ENCODE measurements at places on chromosomes 2 and 18.

DNA sequence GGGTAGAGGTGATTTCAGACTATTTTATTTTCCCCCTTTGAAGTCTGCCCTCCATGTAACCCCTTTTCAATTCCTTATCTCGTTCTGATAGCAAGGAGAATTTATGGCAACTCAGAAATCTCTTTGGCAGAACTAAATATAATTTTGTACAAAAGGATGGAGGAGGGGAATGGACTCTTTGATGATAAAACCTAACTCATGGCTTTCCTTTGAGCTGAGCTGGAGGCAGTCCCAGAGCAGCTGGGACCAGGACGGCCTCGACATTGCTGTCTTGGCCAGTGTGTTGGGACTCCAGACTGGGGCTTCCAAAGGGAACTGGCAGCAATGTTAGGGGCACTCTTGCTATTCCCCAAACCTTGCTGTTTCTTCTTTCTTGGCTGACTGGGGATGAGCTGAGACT, 47.7 kb downstream of the PAX8 start:
- no peak for DNase-seq

GRCh38 chr2:25411281-25411680, 69.6 kb upstream of the DNMT3A start:
- no peak for DNase-seq

GRCh38 chr18:68992719-68993482, 195.0 kb downstream of the CCDC102B start:
- no peak for DNase-seq

- no peak for DNase-seq
Observed at GRCh38 chr2:105309147-105309545, 20.4 kb downstream of the TGFBRAP1 start.

- DNase-seq = peak; percentile 40
Observed at GRCh38 chr18:46343931-46344372, 239.8 kb downstream of the HAUS1 start.

DNA sequence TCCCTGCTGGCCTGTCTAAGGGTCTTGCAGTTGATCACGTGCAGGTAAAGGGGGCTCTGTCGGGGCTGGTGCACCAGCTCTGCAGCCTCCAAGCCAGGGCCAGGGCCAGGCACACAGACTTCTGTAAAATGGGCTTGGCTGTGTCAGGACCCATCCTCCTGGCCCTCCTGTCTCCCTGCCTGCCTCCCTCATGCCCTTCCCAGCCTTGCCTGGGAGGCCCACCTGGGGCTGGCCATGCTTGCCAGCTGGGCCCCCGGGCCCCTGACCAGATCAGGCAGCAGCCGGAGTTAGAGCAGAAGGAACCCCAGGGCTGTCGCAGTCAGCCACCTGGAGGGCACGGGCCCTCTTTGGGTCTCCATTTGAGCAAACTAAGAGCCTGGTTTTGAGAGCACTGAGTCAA, 2.0 kb downstream of the SLC66A3 start:
- no peak for DNase-seq

DNA sequence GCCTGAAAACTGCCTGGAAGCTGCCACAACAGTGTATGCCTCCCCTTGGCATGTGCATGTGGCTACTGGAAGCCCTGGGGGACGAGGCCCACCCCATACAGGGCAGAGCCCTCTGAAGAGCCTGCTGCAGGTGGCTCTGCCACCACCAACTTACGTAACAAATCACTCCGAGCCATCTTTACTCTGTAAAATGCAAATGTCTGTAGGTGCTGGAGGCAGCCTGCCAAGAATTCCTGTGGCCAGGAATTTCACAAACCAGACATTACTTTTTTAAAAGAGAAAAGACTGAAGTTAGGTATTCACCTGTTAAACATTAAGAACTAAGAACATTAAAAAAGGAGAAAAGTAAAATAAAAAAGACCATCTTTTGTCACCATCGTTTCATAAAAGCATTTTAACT, 106.3 kb downstream of the GPR39 start:
- DNase-seq = no peak

GRCh38 chr2:238097988-238098871, 1.9 kb upstream of the ESPNL start:
- no peak for DNase-seq

- DNase-seq = no peak
Observed at GRCh38 chr18:29465526-29465925, 1288.6 kb upstream of the CDH2 start.

GRCh38 chr2:172813314-172813888, 77.8 kb downstream of the RAPGEF4 start:
- no peak for DNase-seq

- DNase-seq = no peak
Observed at GRCh38 chr2:195686564-195686963, 29.5 kb downstream of the SLC39A10 start.

GRCh38 chr2:176490061-176490861, 221.0 kb downstream of the MTX2 start:
- DNase-seq = no peak

DNA sequence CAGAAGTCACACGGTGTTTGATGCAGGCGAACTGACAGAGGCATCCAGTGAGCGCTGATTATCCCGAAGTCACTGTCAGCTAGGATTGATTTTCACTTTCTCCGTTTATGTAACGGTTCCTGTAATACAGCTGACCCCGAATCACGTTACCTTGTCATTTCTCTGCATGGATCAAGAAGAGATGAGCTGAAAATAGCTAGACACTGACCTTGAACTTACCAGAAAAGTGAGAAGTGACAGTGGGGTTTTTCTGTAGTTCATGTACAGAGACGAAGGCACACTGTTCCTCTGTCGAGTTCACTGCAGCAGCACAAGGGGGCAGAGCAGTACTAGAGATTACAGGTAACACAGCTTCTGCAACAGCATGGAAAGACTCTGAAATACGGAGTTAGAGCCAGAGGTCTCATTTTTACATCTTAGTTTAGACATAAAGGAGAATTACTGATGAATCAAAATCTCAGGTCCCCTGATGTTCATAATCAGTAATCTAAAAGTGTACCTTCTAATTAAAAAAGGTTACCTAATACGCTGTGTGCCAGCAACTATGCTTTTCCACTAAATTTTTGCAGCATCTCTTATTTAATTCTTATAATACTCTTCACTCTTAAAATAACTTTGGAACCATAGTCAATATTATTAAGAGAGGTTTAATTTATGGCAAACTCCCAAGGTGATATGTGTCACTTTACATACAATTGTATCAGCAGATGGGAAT, 33.1 kb downstream of the ARHGAP15 start:
- DNase-seq = no peak

GRCh38 chr2:118847762-118848172, 319 bp upstream of the EN1 start:
- DNase-seq = no peak

- no peak for DNase-seq
Observed at GRCh38 chr2:103789381-103790095, 1027.7 kb downstream of the TMEM182 start.

GRCh38 chr2:196745711-196746110, 53.8 kb downstream of the GTF3C3 start:
- no peak for DNase-seq

DNA sequence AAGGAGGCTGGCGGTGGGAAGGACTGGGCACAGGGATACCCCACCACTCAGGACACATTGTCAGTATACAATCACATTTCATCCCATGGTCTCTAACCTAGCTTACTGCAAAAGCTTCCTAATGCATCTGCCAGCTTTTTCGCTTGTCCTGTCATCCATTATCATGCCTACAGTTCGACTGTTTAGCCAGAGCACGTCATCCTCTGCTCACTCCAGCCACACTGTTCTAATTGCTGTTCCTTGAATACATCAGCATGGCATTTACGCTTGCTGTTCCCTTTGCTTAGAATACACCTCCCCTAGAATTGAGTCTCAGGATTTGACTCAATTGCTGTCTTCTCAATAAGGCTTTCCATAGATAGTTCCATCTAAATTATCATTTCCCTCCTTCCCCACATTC, 166.3 kb downstream of the CCDC148 start:
- no peak for DNase-seq

DNA sequence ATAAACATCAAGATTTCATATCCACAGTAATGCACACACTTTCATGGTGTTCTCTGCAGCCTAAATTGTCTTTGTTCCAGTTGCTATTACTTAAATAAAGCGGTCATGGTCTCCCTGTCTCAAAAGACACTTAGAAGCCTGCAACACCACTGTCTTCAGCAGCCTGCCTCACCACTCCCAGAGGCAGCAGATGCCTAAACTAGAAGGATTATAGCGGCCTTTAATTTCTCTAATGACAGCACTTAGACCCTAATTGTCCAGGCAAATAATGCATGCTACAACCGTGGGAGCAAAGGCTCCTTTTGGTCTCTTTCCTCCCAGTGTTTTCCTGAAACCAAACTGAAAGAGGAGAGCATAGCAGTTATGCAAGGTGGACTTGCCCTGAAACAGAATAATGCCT, 248.8 kb upstream of the SLC39A10 start:
- DNase-seq = no peak

GRCh38 chr2:60634438-60634837, 81.0 kb upstream of the BCL11A start:
- DNase-seq = no peak

GRCh38 chr18:45287531-45287930, 327.7 kb upstream of the SLC14A2 start:
- DNase-seq = no peak

DNA sequence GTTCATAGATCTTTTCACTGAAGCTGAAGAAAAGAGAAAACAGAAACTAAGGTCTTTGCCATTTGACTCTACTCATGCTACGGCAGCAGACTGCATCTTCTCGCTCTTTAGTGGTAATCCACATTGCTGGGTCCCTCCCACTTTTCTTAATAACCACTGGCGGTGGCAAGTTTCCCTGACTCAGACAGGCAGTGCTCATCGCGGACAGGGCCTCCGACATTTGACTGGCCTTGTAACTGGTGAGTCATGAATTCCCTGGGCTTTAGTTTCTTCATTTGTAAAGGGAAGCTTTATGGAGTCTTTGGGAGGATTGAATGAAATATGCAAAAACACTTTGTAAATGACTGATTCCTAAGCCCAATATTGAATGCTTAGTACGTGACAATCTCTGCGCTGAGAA, 238.2 kb upstream of the RBBP8 start:
- DNase-seq = no peak

DNA sequence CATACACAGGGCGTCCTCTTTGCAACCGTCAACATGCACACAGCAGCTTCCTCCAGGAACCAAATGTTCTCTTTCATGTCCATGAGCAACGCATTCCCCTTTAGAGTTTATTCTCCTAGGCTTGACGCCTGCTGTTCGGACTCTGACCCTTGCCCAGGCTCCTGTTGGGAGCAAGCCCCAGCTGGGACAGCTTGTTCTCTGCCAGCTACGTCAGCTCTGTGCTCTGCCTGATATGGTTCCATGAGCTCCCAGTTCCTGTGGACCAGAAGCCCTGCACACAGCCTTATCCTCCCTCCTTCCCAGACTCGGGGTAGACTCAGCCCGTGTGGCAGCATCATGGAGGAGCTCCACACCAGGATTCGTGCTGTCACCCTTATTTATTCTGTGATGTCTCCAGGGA, 253.1 kb upstream of the PXDN start:
- no peak for DNase-seq

DNA sequence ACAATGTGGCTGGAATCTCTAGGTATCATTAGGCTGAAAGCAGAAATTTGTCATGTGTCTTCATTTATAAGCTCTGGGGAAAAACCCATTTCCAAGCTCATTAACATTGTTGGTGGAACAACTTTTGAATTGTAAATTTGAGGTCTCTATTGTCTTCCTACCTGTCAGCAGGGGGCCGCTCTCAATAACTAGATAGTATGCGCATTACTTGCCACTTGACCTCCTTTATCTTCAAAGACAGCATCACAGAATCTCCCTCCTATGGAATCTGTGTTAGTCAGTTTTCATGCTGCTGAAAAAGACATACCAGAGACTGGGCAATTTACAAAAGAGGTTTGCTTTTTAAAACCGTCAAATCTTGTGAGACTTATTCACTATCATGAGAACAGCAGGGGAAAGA, 223.1 kb downstream of the CALCRL start:
- no peak for DNase-seq

- DNase-seq = no peak
Observed at GRCh38 chr18:10856132-10856531, 293.2 kb downstream of the PIEZO2 start.

DNA sequence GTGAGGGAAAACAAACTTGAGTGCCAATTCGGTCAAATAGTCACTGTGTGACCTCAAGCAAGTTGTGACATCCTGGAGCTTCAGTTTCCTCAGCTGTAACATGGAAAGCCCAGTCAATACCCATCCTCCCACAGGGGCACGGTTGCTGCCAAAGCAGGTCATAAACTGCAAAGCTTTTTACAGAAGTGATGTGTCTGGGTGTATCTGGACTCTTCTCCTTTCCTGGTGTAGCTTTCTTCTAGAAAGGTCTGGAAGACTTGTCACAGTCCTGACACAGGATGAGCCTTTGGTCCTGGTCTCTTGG, 4.2 kb upstream of the AFF3 start:
- no peak for DNase-seq

GRCh38 chr2:5521461-5521860, 170.7 kb upstream of the SOX11 start:
- DNase-seq = no peak

- DNase-seq = no peak
Observed at GRCh38 chr18:45353530-45353929, 261.7 kb upstream of the SLC14A2 start.

DNA sequence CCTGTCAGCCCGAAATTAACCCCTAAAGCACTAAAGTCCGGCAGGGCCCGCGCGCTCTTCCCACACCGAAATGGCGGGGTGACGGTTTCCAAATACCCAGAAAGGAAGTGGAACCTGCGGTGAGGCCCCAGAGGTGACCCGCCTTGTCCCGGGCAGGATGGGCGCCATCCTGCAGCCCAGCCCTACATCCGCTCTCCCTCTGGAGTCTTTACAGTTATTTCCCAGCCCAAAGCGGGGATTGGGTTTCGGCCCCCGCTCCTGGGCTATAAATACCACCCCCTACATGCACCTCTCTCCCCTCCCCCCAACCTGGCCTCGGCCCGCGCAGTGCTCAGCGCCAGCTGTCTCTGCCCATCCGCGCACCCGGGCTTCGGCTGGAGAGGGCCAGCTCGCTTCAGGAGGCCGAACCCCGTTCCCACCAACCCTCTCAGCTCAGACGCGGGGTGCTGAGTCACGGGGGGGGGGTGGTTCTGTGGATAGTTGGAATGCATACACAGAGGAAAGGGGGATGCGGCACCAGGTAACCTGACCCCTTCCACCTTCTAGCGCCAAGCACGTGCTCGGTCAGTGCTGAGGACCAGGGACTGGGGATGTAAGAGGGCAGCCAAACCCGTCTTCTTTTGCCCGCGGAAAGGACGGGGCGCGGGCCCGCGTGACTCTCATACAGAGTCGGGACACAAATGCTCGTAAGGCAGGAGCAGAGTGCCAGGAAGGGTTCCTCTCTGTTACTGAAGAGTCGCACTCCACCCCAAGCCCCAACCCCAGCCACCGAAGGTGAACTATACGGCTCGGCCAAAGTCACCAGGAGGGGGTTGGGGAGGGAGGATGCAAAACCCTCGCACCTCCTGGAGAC, at the start of gene TUBA4B:
TUBA4B (plus strand) TSS at position 344 of the 853 bp plus-strand sequence; CDS start at position 509, 165 bp downstream.
- no peak for DNase-seq

DNA sequence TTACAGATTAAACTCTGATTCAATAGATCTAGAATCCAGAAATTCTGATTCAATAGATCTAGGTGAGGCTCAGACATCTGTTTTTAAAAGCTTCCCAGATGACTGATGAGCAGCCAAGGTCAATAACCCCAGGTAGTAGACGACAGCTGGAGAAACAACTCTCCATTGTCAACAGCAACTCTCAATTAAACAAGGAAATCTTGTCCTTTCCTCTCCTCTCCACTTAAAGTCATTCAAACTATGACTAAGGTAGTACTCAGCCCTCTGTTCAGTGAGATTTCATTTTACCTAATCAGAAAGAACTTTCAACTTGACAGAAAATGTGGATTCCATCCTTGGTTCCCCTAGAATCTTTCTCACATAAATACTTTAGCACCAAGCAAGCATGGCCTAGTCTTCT, 94.6 kb upstream of the SCG2 start:
- DNase-seq = no peak
